Stimulated activated CD8-positive, alpha-beta memory T cell treated with anti-CD3 and anti-CD28 coated beads, Interleukin-12 subunit alpha, Interleukin-12 subunit beta, amount 100 ng/mL, for 1 hour (primary cell): ENCODE measurements at places on chromosomes 5 and 9.

- no peak for DNase-seq
Measured at GRCh38 chr5:135306557-135306956, 92.5 kb downstream of the MACROH2A1 start.

- no peak for DNase-seq
Measured at GRCh38 chr5:32325062-32325461, 12.3 kb upstream of the MTMR12 start.

- DNase-seq = no peak
Measured at GRCh38 chr5:36786448-36787012, 90.0 kb upstream of the NIPBL start.

DNA sequence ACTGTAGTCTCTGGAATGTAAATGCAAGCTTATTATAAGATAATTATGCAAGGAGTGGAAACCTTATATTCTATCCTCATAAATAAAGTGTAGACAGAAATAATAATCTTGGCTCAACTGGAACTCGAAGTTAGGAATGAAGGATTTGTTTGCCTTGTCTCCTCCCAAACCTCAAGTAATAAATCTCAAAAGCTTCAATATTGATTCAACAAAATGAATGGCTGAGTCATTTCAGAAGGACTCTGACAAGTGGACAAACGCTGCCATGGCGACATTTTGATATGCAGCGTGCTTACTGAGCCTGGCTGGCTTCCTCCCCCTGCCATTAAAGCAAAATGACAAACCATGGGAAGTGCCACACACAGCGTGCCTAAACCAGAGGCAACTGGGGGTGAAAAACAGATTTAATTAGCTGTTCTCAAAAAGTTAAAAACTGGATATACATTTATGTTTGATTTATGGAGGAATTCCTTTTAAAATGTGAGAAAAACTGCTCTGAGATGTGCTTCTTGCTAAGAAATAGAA, 10.5 kb upstream of the ADGRV1 start:
- no peak for DNase-seq

GRCh38 chr9:128912270-128912853, 8.4 kb upstream of the PHYHD1 start:
- no peak for DNase-seq

DNA sequence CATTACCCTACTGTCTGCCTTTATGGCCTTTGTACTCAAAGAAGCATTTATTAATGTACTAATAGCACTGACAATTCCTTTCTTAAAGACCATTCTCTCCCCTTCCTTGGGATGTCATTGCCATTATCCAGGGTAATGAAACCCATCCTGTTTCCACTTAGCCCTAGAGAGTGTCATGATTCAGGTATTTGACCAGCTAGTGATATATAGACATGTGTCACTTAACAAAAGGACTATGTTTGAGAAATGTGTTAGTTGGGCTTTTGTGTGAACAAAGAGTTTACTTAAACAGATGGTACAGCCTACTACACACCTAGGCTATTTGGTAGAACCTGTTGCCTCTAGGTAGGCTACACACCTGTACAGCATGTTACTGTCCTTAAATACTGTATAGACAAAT, 2.0 kb downstream of the ATP6V0E1 start:
- DNase-seq = no peak

- no peak for DNase-seq
Measured at GRCh38 chr5:161889971-161890370, 42.1 kb downstream of the GABRA1 start.

DNA sequence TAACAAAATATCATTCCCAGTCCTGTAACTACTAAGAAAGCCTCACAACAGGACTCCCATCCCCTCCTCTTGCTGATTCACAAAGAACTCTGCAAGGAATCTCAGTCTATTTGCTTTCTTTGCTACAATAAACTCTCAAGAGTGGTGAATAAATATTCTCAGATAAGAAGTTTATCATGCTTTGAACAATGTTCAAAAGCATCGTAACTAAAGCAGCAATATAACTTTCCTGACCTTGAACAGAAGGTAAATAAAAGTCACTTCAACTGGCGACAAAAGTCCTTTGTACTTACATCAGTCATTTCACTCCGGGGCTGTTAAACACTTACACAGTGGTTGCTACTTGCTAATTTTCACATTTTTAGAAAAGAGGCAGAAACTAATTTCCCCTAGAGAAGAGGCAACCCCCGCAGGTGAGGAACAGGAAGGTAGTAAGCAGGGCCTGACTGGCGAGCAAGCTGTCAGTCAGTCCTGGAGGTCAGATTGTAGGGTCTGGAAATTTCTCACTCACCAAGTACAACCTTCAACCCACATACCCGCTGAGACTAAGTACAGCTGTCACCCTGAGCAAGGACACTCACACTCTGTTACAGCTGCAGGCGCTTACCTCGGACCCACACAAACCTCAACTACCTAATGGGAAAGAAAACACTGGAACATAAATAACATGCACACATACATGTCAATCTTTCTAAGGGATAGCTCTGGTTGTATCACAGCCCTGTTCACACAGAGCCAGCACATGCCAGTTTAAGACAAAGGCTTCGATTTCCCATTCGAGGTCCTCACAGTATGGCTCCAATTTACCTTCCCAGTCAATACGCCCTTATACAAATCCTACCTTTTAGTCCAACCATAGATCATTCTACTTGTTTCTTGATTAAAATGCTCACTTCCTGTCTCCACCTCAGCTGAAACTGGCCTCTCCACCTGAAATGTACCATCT, 104.6 kb upstream of the RETREG1 start:
- DNase-seq = no peak

- DNase-seq = no peak
Measured at GRCh38 chr5:135243556-135244285, 155.3 kb downstream of the MACROH2A1 start.

DNA sequence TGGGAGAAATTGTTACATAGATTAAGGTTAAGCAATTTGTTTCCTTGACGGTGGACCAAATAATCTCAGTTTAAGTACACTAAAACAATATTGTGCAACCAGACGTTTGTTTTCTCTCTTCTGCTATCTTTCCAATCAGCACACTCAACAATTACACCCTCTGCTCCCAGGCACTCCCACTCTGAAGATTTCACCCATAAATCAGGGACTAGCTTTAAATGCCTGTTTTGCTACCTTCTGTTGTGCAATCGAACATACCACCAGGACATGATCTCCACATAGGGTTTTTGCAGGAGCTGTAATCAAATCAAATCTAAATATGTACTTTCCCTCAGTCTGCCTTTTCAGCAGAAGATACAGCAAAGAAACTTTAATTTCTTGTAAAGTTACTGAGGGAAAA, 405.8 kb upstream of the TLE4 start:
- DNase-seq = no peak

- DNase-seq = no peak
Measured at GRCh38 chr9:71271602-71272001, 150.2 kb upstream of the TRPM3 start.

DNA sequence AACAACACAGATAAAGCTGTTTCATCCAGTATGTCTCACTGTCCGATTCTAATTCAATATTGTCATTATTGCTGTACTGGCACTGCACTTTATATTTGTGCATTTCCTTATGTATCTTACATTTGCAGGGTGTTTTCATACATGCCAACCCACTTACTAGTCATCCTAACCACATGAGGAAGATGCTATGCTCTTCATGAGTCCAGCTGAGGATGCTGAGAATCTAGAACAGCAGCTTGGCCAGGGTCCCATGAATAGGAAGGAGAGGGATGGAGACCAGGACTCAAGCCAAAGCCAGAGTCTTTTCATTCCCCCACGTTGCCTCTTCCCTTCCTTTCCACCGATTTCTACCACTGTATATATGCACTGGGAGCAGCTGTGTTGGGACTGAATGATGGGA, 292.8 kb upstream of the KLF4 start:
- DNase-seq = no peak

DNA sequence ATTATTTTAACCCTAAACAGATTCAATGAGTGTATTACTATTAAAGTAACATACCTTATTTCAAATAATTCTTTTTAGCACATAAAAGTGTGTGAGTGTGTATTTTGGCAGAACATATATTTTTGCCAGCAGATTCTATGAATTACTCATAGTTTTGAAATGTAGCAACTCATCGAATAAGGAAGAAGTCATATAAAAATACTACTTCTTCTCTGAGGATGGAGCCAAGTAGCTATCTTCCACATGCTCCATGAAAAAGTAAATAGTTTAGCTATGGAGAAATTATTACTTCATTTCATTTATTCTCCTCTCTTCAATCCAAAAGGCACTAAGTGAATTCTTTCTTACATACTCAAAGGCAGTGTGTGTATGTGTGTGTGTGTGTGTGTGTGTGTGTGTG, 1090.4 kb upstream of the CDH6 start:
- no peak for DNase-seq

GRCh38 chr5:169213479-169213878, 87.5 kb downstream of the SLIT3 start:
- DNase-seq = no peak

GRCh38 chr5:125564317-125564975, 818.0 kb upstream of the ZNF608 start:
- no peak for DNase-seq

- DNase-seq = no peak
Measured at GRCh38 chr5:158382473-158382872, 523.5 kb upstream of the CLINT1 start.

GRCh38 chr9:127751269-127752054, 16.4 kb upstream of the TOR2A start:
- no peak for DNase-seq

DNA sequence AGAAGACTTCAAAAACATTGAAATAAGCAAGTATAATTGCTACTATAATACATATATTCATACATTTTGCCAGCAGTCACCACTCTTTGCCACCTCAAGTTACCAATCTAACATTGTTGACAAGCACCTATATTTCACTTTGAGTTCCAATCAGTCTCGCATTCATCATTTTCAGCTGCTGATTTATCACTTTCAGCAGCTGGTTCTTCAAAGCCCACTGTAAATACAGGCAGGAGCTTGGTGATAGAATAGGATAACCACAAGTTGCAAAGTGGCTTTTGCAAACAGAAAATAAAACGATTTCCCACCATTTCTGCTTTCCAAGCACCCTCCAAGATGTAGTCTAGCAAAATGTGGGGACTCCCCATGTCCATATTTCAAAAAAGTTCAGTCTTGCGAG, 114.2 kb upstream of the ITGA1 start:
- DNase-seq = no peak

DNA sequence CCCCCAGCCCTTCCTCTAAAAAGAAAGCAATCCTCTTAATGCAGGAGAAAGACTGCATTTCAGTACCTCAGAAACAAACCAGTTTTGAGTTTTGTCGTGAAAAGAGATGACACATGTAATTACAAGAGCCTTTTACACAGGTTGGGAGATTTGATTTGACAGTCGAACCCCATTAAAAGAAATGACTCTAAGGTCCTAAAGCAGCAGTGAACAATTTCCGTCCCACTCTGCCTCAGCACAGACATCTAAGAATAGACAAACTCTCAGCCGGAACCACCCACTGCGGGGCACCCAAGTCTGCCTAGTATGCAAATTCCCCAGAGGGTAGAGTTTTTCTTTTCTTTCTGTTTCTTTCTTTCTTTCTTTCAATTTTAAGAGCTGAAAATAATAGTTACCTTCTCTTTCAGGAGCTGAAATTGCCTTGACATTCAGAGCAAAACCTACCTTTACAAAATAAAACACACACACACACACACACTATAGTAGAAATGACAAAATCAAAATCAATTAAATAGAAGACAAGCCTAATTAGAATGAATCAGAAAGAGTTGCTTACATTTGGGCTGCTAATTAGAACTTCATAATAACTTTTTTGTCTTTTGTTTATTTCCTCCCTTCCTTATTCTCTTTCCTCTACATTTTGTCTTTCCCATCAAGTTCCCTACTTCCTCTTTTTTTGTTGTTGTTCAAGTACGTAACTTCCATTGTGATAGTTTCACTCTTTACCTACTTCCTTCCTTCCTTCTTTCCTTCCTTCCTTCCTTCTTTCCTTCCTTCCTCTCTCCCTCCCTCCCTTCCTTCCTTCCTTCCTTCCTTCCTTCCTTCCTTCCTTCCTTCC, 65.1 kb downstream of the BASP1 start:
- no peak for DNase-seq

DNA sequence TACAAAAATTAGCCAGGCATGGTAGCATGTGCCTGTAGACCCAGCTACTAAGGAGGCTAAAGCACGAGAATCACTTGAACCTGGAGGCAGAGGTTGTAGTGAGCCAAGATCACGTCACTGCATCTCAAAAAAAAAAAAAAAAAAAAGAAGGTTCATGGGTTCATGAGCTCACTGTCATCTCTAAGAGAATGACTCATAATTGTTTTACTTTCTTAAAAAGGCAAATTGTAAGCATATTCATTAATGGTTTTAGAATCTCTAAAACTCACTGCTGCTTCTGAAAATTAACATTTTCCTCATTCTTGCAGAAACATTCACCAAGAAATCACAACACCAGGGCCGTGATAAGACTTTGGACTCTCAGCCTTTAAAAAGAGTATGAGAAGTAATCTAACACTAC, 103.6 kb downstream of the GNA14 start:
- DNase-seq = no peak

- DNase-seq = no peak
Measured at GRCh38 chr5:172504701-172505402, 50.5 kb upstream of the SH3PXD2B start.

DNA sequence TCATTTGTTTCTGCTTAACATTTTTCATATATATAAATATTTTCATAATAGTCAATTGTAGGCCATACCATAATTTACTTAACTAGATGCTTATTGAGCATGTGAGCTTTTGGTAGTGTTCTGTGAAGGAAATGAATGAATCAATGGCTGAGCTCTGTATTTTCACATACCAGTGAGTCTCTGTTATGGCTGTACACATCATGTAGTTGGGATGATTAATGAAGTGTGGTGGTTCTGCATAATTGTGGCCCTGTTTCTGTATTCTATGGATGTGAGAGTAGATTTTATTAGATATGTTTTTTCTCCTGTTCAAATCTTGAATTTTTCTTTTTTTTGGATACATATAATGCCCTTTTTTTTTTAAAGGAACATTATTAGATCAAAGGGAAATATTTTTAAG, 56.2 kb downstream of the CTNNA1 start:
- DNase-seq = no peak

GRCh38 chr5:122421374-122422079, 109.5 kb downstream of the SNCAIP start:
- DNase-seq = no peak

- no peak for DNase-seq
Measured at GRCh38 chr5:38968665-38969064, 105.5 kb downstream of the RICTOR start.

GRCh38 chr5:17852740-17853139, 218.5 kb downstream of the TAF11L14 start:
- no peak for DNase-seq

DNA sequence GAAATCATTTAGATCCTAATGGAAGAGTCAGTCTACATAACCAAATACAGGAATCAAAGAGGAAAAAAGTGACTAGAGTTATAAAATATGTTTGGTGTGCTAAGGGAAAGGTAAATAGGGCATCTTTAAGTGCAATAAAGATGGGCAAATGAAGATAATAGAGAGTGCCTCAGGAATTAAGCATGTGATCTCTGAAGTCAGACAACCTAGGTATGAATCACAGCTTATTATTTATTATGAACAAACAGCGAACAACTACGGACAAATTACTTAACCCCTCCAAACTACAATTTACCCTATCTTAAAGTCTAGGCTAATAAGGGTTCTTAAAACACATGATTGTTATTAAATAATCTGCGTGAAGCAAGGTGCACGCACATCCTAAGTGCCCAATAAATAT, 910.2 kb upstream of the DMAC1 start:
- no peak for DNase-seq
